ENCODE measurements at places on chromosomes 3 and 15. TPM values are rescaled to one million over a fixed set of nuclear protein-coding genes. Genes with fewer than 3 reads are reported as not detected.

Gene RBP2
- not detected for total RNA-seq

Gene NLGN1
- total RNA-seq, result not detected

- H3K4me1 ChIP-seq, result no peaks in the 10 kb centered on the region
- no peak overlapping the region for H3K27ac ChIP-seq
Measured at GRCh38 chr3:183018421-183019192, 38.3 kb upstream of the DCUN1D1 start.

DNA sequence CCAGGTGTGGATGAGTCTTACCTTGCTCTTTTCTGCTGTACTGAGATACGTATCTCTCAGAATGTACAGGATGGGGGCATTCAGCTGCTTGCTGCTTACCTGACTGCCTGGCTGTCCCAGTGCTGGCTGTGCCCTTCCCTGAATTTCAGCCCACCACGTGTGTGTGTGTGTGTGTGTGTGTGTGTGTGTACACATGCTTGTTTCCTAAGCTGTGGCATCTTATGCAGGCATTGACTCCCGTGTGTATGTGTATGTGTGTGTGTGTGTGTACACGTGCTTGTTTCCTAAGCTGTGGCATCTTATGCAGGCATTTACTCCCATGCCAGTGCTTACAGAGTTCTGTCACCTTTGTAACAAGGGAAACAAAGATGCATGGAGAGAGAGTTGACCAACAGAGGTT is 60.4 kb upstream of the PLXNA1 start:
- no peak overlapping the region for H3K4me3 ChIP-seq
- H3K36me3 ChIP-seq, result no peaks in the 10 kb centered on the region
- no peak overlapping the region for H3K27ac ChIP-seq
- no peaks in the 10 kb centered on the region for H3K27me3 ChIP-seq
- no peak for DNase-seq

Gene RASL12
- total RNA-seq, result not detected

- no peak overlapping the region for H3K27ac ChIP-seq
- peaks cover 10% of the 10 kb centered on the region for H3K4me1 ChIP-seq
- H3K27me3 ChIP-seq, result peaks cover 11% of the 10 kb centered on the region
Measured at GRCh38 chr3:64049832-64050231, 26.5 kb upstream of the PSMD6 start.

GRCh38 chr3:194084284-194084683 is 51.7 kb upstream of the HES1 start:
- peak; percentile 74 for DNase-seq
- no peak overlapping the region for H3K27ac ChIP-seq
- H3K36me3 ChIP-seq, result no peaks in the 10 kb centered on the region
- no peak overlapping the region for H3K4me3 ChIP-seq

Gene SLC28A1
- total RNA-seq, result not detected

GRCh38 chr3:52343946-52344600 is 28.0 kb downstream of the DNAH1 start:
- H3K27ac ChIP-seq, result no peak overlapping the region
- no peak for DNase-seq

DNA sequence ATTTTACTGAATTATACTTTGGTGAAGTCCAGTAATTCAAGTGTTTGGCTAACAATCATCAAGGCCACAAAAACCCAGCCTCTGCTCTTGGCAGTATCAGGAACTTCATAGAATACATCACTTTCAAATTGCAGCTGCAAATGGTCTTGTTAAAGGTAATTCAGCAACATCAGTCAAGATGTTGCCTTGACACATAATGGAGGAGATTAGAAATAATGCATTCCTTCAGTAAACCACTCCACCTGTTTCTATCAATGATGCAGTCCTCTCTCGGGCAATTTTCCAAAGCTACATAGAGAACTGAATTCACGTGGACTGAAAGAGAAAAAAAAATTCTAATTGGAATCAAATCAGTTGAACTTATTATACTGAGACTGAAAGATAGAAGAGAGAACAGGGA is 279.3 kb downstream of the VGLL3 start:
- no peaks in the 10 kb centered on the region for H3K27me3 ChIP-seq
- no peak overlapping the region for H3K27ac ChIP-seq
- no peaks in the 10 kb centered on the region for H3K4me1 ChIP-seq
- H3K4me3 ChIP-seq, result no peak overlapping the region
- H3K36me3 ChIP-seq, result no peaks in the 10 kb centered on the region

GRCh38 chr3:32255345-32255744 is 16.9 kb downstream of the CMTM8 start:
- no peak for DNase-seq
- no peaks in the 10 kb centered on the region for H3K27me3 ChIP-seq
- H3K4me1 ChIP-seq, result peaks cover 11% of the 10 kb centered on the region

- no peaks in the 10 kb centered on the region for H3K27me3 ChIP-seq
- H3K4me1 ChIP-seq, result peaks cover 60% of the 10 kb centered on the region
- no peak for DNase-seq
- peak overlapping the region; percentile 89 for H3K27ac ChIP-seq
- peaks cover 71% of the 10 kb centered on the region for H3K36me3 ChIP-seq
Measured at GRCh38 chr3:4742359-4742758, 236.9 kb upstream of the BHLHE40 start.

DNA sequence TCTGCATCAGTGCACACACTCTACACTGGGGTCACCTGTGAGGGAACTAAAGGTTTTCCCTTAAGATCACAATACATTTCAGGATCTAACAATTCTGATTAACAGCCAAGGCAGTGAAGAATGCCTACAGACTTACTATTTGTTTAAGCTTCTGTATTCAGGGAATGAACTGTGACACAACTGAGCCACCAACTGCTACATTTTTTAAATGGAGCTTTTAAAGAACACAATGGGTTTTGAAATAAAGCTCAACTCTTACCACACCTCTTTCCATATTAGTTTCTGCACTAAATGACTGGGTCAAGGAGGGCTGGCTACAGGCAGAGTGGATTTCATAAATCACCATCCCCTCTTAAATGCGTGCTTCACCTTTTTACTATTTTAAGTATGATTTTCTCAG is 100.2 kb downstream of the TMCC1 start:
- no peaks in the 10 kb centered on the region for H3K27me3 ChIP-seq
- H3K4me1 ChIP-seq, result peaks cover 9% of the 10 kb centered on the region
- no peaks in the 10 kb centered on the region for H3K36me3 ChIP-seq
- H3K4me3 ChIP-seq, result no peak overlapping the region
- no peak overlapping the region for H3K27ac ChIP-seq
- DNase-seq, result no peak

DNA sequence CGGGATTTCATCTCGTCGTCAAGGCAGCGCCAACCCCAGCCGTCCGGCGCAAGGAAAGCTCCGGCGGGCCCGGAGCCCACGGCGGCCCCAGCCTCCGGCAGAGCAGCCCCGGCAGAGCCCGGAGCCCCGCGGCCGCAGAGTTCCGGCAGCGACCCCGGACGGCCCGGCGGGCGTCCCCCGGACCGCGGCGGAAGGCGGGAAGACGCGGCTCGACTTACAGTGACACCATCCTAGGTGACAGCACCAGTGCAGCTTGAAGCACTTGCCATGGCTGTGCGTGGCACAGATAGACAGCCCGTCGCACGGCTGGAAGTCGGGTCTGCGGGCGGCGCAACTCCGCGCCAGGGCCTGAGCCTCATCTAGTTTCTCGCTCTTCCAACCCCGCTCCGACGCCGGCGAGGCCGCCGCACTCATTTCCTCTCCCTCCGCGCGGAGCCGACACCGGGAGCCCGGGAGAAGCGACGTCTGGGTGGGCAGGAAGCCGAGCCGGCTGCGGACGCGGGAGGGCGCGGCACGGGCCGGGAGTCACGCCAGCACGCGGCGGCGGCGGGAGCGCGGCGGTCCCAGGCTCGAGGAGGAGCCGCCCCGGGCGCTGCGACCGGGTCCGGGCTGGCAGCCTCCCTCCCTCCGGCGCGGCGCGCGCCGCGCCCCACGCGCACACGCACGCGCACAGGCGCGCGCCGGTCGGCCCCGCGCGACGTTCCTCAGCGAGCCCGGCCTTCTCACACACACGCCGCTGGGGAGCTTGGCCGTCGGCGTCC is at the start of gene C3orf70:
Gene C3orf70 (minus strand): TSS at position 651 of the 761 bp plus-strand sequence. CDS start 237 bp downstream, at position 414.
- no peaks in the 10 kb centered on the region for H3K36me3 ChIP-seq
- peaks cover 4% of the 10 kb centered on the region for H3K4me1 ChIP-seq
- H3K27me3 ChIP-seq, result peaks cover 35% of the 10 kb centered on the region
- H3K4me3 ChIP-seq, result peak within 1 kb of the TSS; percentile 79
- peak; percentile 79 for DNase-seq
- peak within 1 kb of the TSS; percentile 61 for H3K27ac ChIP-seq

Gene NTRK3
- 1.6 TPM for total RNA-seq

Gene HTR3E
- total RNA-seq, result not detected

DNA sequence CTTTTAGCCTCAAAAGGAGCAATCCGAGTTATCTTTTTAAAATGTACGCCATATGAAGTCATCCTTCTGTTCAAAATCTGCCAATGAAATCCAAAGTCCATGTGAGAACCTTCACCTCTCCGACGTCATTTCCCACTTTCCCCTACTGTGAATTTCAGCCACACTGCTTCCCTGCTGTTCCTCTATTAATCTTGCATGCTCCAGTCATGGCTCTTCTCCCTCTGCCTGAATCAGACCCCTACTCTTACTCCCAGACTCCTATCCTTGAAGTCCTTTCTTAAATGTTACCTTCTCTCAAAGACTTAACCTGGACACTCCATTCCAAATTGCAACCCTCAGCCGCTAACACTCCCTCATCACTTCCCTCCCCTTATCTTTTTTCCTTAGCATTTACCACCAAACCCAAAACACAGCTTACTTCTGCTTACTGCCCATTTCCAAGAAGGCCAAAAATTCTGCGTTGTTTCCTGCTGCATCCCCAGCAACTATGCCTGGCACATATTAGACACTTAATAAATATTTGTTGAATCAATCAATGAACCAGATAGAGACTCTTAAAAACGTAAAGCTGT is 1.2 kb downstream of the NKIRAS1 start:
- H3K36me3 ChIP-seq, result peaks cover 41% of the 10 kb centered on the region
- H3K27ac ChIP-seq, result peak overlapping the region; percentile 14
- DNase-seq, result no peak

DNA sequence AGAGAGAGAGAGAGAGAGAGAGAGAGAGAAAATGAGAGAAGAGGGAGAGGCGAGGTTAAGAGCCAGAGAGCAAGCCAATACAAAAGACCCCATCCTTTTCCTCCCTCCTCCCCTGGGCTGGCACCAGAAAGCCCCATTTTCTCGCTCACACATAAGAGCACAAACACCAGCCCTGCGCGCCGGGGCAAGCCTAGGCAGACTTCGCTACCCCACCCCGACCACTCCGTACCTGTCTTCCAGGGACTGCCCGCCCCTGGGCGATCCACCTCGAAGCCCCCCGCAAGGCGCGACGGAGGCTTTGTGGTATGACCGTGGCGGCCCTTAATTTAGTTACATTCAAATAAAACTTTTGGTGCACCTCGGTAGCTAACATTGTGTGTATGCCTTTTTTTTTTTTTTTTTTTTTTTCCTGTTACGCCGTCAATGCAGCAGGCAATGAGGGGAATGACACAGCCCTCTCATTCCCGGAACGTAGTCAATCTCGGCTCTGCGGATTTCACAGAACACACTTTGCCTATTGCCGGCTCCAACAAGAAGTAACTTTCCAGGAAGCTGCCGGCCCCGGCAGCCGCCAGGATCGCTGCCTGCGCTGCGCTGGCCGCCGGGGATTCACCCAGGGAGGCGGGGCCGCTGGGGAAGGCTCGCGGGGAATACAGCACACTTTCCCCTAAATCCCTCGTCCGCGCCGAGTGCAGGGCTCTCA is 7.7 kb downstream of the BCL6 start:
- peaks cover 51% of the 10 kb centered on the region for H3K4me1 ChIP-seq
- peak; percentile 87 for DNase-seq
- peak overlapping the region; percentile 99 for H3K27ac ChIP-seq
- H3K36me3 ChIP-seq, result peaks cover 32% of the 10 kb centered on the region
- no peaks in the 10 kb centered on the region for H3K27me3 ChIP-seq

Gene TRH
- total RNA-seq, result not detected

DNA sequence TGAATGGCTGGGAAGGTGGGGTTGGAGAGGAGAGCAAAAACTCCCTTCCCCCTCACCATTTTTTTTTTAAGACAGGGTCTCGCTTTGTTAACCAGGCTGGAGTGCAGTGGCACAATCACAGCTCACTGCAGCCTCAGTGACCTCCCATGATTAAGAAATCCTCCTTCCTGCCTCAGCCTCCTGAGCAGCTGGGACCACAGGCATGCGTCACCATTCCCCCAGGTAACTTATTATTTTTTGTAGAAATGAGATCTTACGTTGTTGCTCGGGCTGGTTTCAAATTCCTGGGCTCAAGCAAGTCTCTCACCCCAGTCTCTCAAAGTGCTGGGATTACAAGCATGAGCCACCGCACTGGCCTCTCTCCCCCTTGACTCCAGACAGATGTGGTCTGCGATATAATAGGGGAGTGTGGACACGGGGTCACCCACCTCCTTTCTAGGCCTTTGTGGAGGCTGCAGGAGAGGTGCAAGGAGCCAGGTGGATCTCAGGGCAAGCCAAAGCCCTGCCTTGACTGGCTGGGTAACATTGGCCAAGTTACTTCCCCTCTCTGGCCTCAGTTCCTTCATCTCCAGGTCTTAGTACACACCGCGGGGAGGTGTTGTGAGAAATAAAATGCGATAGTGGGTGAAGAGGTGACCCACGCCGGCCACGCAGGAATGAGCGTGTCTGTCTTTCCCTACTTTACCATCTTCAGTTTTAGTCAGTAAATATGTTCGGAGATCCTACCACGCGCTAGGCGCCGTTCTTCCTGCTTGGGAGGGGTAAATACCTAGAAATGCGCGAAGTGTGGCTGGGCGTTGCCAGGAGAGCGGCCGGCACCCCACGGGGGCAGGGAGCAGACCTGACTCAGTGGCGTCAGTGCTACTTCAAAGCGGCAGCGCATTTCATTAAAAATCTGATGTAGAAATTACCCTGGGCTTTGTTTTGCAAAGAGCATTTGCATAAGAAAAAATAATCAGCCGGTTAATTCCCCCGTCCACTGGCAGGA is 20.2 kb upstream of the CORO2B start:
- peak overlapping the region; percentile 51 for H3K27ac ChIP-seq
- no peaks in the 10 kb centered on the region for H3K36me3 ChIP-seq
- no peak for DNase-seq
- peaks cover 18% of the 10 kb centered on the region for H3K4me1 ChIP-seq
- peaks cover 47% of the 10 kb centered on the region for H3K27me3 ChIP-seq

DNA sequence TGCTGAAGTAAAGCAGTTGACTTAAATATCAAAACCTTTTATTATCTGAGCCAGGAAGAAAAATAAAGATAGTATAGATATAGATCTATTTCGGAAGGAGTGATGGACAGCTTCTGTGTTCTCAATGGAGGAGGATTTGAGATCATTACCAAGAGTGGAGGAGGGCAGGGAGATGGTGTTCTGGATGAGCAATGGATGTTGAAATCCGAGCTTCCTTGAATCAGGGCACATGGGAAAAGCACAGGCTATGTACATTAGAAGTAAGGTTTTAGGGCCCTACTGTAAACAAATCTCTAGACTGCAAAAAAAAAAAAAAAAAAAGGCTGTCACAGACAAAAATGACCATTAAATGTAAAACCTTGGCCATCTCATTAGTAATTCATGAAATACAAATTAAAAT is 43.2 kb downstream of the GTPBP8 start:
- H3K4me1 ChIP-seq, result no peaks in the 10 kb centered on the region
- no peaks in the 10 kb centered on the region for H3K27me3 ChIP-seq
- H3K4me3 ChIP-seq, result no peak overlapping the region
- no peak overlapping the region for H3K27ac ChIP-seq
- no peak for DNase-seq

Gene PAQR9
- total RNA-seq, result not detected

GRCh38 chr3:124804875-124805274 is 74.6 kb downstream of the UMPS start:
- H3K36me3 ChIP-seq, result no peaks in the 10 kb centered on the region
- no peak overlapping the region for H3K27ac ChIP-seq
- H3K4me3 ChIP-seq, result no peak overlapping the region
- no peaks in the 10 kb centered on the region for H3K4me1 ChIP-seq
- no peak for DNase-seq

Gene SPRED1
- total RNA-seq, result 0.44 TPM

GRCh38 chr3:100402256-100402655 is 917 bp downstream of the LNP1 start:
- no peak for DNase-seq
- H3K36me3 ChIP-seq, result peaks cover 20% of the 10 kb centered on the region
- peaks cover 34% of the 10 kb centered on the region for H3K4me1 ChIP-seq
- peak overlapping the region; percentile 93 for H3K4me3 ChIP-seq

All from activated CD4-positive, alpha-beta T cell treated with anti-CD3 and anti-CD28 coated beads, Interleukin-2, amount 10 ng/mL, durations not matched to agents 24 days and 14 days (primary cell).